ENCODE measurements at places on chromosomes 13 and 19. TPM values are rescaled to one million over a fixed set of nuclear protein-coding genes. Genes with fewer than 3 reads are reported as not detected.

Gene PSG3
- 0.07 TPM for total RNA-seq

Gene SHC2
- total RNA-seq = 1.6 TPM

Gene OVOL3
- not detected for total RNA-seq

Gene RAB3A
- total RNA-seq = 0.93 TPM

Gene CYP2A7
- total RNA-seq = not detected

Gene EMC10
- 109 TPM for total RNA-seq

Gene ZGLP1
- 1.5 TPM for total RNA-seq

Gene LGALS7
- 0.40 TPM for total RNA-seq

Gene C19orf67
- not detected for total RNA-seq

Gene FXYD3
- total RNA-seq = 0.54 TPM

Gene CAMSAP3
- total RNA-seq = 6.1 TPM

Gene CRLF1
- total RNA-seq = 7.1 TPM

Gene AMH
- 16.9 TPM for total RNA-seq

Gene CEBPA
- 5.1 TPM for total RNA-seq

Gene JOSD2
- total RNA-seq = 60.1 TPM

Gene MUC16
- not detected for total RNA-seq

Gene PLEKHF1
- 6.7 TPM for total RNA-seq

Gene PRR36
- 0.30 TPM for total RNA-seq

Gene PTH2
- total RNA-seq = not detected
